ENCODE measurements at places on chromosomes 7 and 10.

DNA sequence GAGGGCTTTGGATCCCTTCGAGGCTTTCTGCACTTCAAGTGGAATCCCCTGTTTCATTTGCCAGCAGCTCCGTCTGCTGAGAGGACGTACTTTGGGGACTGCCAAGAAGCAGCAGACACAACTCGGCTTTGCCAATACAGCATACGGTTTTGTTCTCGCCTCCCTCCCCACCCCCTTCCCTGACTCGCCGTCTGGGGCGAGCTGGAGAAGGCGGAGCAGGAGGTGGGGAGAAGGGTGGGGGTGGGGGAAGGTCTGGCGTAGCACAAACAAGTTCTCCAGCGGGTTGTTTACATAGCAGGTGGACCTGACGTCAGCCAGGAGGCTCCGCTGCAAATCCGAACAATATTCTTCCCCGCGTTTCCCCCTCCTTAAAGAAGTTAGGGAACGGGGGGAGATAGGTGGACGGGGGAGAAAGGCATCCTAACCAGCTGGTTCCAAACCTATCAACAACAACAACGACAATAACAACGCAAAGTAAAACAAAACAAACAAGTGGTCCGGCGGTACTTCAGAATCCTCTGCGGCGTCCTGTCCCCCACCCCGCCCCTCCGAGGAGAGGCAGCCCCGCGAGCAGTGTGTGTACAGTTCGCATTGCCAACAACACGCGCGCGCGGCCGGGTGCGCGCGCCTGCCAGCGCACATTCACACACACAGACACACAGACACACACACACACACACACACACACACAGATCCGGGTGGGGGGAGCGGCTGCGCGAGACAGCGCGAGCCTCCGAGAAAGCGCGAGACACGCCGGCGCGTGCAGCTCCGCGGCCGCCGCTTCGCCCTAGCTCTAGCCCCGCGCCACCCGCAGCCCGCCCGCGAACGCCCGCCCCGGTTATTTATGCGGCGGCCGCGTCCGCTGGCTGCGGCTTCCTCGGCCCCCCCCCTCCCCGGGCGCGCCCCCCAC lies 167.0 kb upstream of the PPP1R3A start:
- DNase-seq, result no peak

DNA sequence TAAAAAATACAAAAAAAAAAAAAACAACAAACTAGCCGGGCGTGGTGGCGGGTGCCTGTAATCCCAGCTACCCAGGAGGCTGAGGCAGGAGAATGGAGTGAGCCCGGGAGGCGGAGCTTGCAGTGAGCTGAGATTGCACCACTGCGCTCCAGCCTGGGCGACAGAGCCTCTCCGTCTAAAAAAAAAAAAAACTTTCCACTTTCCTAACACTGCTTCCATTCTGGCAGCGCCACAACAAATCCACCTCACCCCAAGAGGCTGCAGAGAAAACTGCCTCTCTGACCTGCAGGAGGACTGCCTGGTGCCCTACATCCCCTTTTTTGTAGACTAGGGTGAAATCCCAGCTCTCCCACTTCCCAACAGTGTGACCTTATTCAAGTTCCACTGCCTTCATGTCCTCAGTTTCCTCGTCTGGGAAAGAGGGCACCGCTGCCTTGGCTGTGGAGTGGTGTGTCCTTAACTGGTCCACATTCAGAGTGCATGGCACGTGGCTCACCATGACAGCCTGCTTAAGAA lies 2.6 kb upstream of the MBL2 start:
- no peak for DNase-seq

GRCh38 chr10:131892806-131893675 lies 7.8 kb upstream of the PPP2R2D start:
- no peak for DNase-seq

DNA sequence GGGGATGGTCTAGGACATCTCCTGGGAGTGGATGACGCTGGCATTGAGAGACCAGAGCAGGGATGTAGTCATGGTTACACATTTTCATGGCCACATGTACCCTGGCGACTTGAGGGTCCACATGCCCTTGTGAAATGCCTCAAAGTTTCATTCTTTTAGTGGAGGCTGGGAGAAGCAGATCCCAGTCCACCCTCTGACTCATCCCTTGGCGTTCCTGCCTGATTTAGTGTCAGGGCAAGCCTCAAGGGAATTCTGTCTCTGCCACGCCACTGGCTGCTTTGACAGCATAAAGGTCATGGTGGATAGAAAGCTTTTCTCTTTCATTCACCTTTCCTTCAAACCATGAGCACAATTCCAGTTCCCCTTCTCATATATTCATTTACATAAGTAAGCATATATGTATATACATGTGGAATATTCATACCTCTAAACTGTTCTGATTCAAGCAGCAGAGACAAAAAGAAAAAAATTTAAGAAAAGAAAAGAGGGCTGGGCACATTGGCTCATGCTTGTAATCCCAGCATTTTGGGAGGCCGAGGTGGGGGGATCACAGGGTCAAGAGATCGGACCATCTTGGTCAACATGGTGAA lies 21.8 kb upstream of the KIF5B start:
- no peak for DNase-seq

GRCh38 chr10:74728225-74728624 lies 98.2 kb upstream of the KAT6B start:
- DNase-seq, result no peak

DNA sequence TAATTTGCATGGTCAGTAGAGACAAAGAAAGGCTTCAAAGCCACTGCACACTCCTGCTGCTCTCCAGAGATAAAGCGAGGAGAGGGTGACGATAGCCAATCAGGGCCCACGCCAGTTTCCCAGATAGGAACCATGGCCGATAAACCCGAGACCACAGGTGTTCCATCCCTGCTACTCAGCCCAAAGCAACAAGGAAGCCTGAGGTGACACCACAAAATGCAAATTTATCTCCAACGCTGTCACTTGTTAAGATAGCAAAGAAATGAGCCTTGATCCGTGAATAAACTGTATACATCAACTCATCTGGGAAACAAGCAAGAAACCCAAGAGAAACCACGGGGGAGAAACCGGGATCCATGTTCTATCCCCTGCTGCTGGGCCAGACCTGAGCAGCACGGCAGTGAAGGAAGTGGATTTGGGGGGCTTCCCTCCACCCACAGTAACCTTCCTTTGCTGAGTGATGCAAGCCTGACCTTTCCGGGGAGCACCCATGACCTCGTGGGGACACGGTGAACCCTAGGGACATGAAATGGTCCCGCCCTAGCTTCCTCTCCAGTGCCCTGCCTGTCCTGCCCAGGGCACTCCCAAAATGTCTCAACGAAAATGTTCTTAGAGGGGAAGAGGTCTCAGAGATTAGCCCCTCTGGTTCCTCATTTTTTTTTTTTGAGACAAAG lies 164.6 kb downstream of the PTPRN2 start:
- no peak for DNase-seq

DNA sequence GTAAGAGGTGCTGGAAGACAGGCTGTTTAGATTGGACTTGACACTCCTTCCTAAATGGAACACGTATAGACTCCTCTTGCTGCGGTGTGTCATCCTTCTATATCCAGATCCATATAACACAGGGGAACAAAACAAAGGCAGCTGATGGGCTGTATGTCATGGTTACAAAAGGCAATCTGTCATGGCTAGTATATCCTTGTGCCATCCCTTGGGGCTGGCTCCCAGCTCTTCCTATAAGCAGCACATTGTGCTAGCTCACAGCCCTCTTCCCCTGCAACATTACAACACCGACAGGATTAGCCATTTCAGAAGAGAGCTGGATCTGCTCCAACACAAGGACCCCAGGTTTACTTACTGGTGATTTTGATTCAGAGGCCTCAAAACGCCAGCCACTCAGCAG lies 15.3 kb downstream of the LIPK start:
- DNase-seq, result no peak

DNA sequence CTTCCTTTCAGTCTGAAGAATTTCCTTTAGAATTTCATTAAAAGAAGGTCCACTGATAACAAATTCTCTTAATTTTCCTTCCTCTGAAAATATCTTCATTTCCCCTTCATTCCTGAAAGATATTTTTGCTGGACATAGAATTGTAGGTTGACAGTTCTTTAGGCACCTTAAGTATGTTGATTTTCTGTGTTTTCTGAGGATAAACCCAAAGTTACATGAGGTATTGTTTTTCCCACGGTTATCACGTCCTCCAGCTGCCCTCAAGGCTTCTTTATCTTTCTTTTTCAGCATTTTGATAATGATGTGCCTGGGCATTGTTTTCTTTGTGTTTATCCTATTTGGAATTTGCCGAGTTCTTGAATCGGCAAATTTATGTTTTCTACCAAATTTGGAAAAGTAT lies 105.3 kb downstream of the ELFN1 start:
- no peak for DNase-seq

DNA sequence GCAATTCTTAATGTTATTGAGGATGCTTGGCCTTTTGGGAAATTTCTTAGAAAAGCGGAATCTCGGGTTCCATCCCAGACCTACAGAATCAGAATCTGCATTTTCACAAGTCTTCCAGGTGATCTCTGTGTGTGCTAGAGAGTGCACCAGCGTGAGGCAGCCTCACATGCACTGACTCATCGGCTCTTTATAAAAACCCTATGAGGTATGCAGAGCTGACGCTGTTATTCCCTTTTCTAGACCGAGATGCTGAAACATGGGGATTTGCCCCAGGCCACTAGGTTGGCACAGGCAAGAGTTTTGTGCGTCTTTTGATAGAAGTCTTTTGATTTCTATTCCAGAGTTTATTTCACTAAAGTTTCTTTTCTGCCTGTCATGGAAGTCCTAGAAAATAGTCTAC lies 61.2 kb downstream of the CDCA7L start:
- DNase-seq, result no peak

- DNase-seq, result no peak
These were observed 65.9 kb downstream of the PRKCQ start for GRCh38 chr10:6514180-6514579.

- DNase-seq, result no peak
These were observed 600.6 kb downstream of the LRMDA start for GRCh38 chr10:76031769-76032699.

- DNase-seq, result no peak
These were observed 490.8 kb downstream of the KCNMA1 start for GRCh38 chr10:77146712-77147336.

- no peak for DNase-seq
These were observed 20.3 kb downstream of the INPP5A start for GRCh38 chr10:132557696-132558515.

GRCh38 chr10:62972103-62972502 lies 155.9 kb upstream of the EGR2 start:
- no peak for DNase-seq

DNA sequence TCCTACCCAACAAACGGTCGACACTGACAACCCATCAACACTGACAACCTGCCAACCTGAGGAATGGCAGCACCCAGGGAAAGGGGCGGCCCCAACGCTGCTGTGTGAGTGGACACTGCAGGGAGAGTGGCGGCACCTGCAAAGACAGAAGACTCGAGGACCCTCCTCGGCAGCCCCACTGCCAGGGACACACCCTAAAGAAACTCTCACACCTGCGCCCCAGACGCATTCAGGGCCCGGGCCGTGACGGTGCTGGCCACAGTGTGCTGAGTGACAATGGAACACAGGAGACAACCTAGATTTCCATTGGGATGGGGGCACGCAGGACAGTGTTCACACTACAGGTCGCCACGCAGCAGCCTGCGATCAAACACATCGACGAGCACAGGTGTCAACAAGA lies 3.6 kb downstream of the CAMK2B start:
- DNase-seq, result no peak

- no peak for DNase-seq
These were observed 33.4 kb upstream of the VWDE start for GRCh38 chr7:12436896-12437535.

All from stimulated activated CD8-positive, alpha-beta memory T cell treated with anti-CD3 and anti-CD28 coated beads, Interleukin-12 subunit alpha, Interleukin-12 subunit beta, amount 100 ng/mL, for 4 hours (primary cell).